GM03348 (cell line): ENCODE measurements at places on chromosomes 5 and 9.

DNA sequence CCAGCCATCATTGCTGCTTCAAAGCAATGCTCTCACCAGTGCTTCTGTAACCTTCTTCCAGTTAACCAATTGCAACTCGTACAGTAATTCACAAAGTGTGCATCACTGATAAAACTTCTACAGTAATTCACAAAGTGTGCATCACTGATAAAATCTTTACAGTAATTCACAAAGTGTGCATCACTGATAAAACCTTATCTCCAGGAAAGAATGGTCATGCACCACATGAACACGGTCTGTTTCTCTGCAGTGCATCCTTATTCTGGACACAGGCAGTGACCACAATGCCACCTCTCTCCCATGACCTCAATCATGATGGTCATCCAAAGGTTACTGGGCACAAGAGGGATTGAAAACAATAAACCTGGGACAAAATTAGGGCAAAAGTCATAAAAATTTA, 153.6 kb downstream of the TSSK1B start:
- DNase-seq: no peak

DNA sequence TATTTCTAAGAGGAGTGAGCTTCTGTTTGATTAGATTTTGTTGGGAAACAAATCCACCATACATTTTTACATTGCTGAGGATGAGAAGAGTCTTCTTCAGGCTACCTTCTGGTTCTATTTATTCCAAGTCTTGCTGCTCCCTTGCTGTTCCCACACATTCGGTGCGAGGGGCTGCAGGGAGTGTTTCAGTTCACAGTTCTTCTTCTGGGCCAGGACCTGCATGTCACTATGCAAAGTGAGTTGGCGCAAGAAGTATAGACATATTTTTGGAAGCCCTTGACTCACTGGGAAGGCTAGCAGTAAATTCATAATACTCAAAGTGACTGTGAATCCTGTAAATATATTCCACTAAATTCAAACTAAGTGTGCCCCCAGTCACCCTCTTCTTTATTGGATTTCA, 657.9 kb downstream of the TAF11L14 start:
- DNase-seq: no peak

GRCh38 chr9:132055756-132056155, 23.9 kb downstream of the MED27 start:
- DNase-seq: no peak

GRCh38 chr9:135516132-135516860, 4.9 kb upstream of the LCN1 start:
- peak; percentile 1 for DNase-seq

- peak; percentile 32 for DNase-seq
Measured at GRCh38 chr5:103522586-103522985, 40.0 kb downstream of the NUDT12 start.

GRCh38 chr5:34547300-34548085, 108.6 kb upstream of the RAI14 start:
- no peak for DNase-seq

DNA sequence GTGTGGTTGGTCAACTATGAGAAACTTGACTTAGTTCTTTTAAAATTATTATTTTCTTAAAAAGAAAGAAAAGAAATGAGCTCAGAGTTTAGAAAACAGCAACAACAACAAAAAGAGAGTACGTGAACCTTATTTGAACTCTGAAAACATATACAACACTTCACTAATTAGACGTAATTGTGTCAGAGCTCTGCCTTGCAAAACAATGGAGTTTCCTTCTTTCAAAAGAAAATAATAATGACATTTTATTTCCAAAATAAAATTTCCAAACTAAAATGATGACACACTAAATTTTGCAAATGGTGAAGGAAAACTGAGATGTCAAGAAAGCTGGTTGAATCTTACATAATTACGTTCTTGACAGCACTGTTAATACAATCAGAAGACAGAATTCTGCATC, 15.4 kb downstream of the ROR2 start:
- DNase-seq: no peak

GRCh38 chr5:59034498-59035186, 451.8 kb downstream of the RAB3C start:
- DNase-seq: peak; percentile 51

- DNase-seq: peak; percentile 33
Measured at GRCh38 chr5:172768573-172769341, 2.2 kb downstream of the DUSP1 start.
